ENCODE measurements at places on chromosomes 2 and 18. TPM values are rescaled to one million over a fixed set of nuclear protein-coding genes. Genes with fewer than 3 reads are reported as not detected.

LBX2 gene
- not detected for total RNA-seq

KRTCAP3 gene
- not detected for total RNA-seq

IL36A gene
- total RNA-seq, result not detected

DNA sequence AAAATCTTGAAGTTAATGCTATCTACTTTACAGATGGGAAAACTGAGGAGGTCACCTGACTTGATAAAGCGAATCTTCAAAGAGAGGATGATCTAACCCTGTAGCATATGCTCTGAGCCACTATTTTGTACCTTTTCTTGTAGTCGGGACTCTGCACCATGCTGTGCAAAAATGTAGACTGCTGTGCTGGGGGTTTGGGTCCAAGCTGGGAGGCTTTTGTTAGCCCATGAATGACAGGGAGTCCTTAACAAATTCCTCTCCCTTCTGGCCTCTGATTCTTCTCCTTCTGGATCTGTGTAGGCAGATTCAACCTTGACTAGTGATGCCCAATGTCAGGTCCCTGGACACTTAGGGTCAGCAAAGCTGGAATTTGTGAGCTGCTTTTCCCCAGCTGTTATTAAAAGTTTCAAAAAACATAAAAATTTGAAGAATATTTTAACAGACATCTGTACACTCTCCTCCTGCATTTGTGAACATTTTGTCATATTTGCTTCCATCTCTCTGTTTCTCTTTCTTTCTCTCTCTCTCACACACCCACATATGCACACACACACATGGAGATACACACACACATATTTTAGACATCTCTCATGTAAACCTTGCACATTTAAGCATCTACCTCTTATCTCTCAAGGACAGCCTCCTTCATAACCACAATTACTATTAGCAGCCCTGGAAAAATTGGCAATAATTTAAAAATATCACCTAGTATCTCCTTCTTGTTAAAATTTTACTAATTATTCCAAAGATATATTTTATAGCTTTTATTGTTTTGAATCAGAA is 335.0 kb upstream of the TRIB2 start:
- H3K4me1 ChIP-seq, result no peaks in the 10 kb centered on the region
- H3K36me3 ChIP-seq, result no peaks in the 10 kb centered on the region
- H3K27me3 ChIP-seq, result no peaks in the 10 kb centered on the region

- H3K4me1 ChIP-seq, result no peaks in the 10 kb centered on the region
- H3K36me3 ChIP-seq, result no peaks in the 10 kb centered on the region
- H3K27ac ChIP-seq, result no peak overlapping the region
- H3K27me3 ChIP-seq, result no peaks in the 10 kb centered on the region
These were observed 369.5 kb upstream of the CELF4 start for GRCh38 chr18:37935086-37935485.

- H3K4me3 ChIP-seq, result no peak overlapping the region
- H3K36me3 ChIP-seq, result no peaks in the 10 kb centered on the region
- DNase-seq, result peak; percentile 74
- peak overlapping the region; percentile 73 for H3K27ac ChIP-seq
- H3K4me1 ChIP-seq, result peaks cover 65% of the 10 kb centered on the region
These were observed 9.4 kb downstream of the CTIF start for GRCh38 chr18:48548011-48548771.

- H3K36me3 ChIP-seq, result no peaks in the 10 kb centered on the region
- no peak overlapping the region for H3K27ac ChIP-seq
- H3K27me3 ChIP-seq, result no peaks in the 10 kb centered on the region
- no peak for DNase-seq
- no peak overlapping the region for H3K4me3 ChIP-seq
These were observed 67.0 kb downstream of the CHRNA1 start for GRCh38 chr2:174697255-174697654.

GRCh38 chr2:66481100-66481549 is 46.2 kb downstream of the MEIS1 start:
- H3K4me1 ChIP-seq, result peaks cover 13% of the 10 kb centered on the region
- no peaks in the 10 kb centered on the region for H3K36me3 ChIP-seq
- H3K4me3 ChIP-seq, result no peak overlapping the region

GRCh38 chr2:230161184-230161583 is 58.6 kb downstream of the SP110 start:
- no peak for DNase-seq
- no peak overlapping the region for H3K27ac ChIP-seq
- no peaks in the 10 kb centered on the region for H3K4me1 ChIP-seq
- no peaks in the 10 kb centered on the region for H3K36me3 ChIP-seq
- no peaks in the 10 kb centered on the region for H3K27me3 ChIP-seq

Measured in psoas muscle (tissue), 8 donors.